ENCODE measurements at places on chromosomes 1 and 21.

DNA sequence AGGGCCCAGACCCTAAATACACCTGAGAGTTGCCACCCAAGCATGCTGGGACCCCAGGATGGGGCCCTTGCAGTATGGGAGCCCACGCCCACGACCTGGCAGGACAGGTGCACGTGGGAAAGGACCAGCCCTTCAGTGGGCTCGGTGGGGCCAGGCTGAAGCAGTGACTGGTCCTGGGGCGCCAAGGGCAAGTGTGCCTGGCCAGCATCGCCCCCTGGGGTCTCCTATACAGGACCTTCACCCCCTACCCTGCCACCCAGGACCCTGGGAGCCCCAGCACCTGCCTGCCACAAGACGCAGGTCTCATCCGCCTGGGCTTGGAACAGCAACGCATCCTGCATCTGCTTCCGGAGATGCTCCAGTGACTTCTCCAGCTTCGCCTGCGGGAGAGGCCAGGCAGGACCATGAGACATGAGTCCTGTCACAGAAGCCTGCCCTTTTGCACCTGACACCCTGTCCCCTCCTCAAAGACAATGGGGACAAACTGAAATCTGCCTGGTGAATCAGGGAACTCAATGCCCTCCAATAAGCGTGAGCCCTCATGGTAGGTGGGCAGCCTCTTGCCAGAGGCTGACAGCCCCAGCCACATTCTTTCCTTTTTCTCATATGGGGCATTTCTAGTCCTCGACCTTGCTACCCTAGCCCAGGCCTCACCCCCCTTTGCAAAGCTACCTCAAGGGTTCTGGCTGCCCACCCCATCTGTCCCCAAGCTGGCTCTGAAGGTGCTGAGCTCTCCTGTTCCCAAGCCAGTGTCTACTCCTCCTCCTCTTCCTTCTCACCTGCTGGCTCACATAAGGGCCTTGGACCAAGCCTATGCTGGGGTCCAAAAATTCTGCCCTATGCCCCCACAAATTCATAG is 4.6 kb downstream of the TRIM11 start:
- no peak for DNase-seq

DNA sequence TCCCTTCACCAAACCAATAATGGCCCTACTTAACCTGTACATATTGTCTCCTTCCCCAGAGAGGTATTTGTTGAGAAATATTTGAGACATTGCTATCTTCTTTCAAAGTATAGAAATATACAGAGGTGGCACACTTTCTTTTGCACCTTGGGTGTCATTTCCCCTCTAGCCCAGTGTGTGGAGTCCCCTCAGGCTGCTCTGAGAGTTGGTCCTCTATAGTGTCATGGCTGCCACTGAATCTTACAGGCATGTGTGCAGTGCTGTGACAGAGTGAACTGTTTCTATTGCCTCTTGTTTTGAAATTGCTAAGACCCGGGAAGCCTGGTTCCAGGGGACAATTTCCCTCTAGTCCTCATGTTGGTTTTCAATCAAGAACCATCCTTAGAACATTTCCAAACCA is 140.2 kb upstream of the KCNJ6 start:
- DNase-seq, result no peak

- DNase-seq, result peak; percentile 41
Measured at GRCh38 chr1:84122780-84123382, 21.2 kb upstream of the PRKACB start.

- DNase-seq, result no peak
Measured at GRCh38 chr1:178011864-178012503, 42.1 kb upstream of the SEC16B start.

DNA sequence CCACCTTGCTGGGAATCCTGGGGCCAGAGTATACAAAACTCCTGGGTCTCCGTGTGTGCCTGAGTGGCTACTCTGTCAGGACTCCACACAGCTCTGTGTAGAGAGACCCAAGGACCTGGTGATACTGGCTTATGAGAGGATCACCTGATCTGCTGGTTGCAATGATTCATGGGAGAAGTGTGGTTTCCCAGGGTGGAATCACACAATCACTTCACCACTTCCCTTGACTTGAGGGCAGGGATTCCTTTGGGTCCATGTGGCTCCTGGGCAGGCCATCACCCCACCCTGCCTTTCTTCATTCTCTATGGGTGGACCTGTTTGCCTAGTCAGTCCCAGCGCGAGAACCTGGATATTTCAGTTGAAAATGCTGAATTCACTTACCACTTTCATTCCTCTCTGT is 13.3 kb downstream of the PRSS38 start:
- DNase-seq, result no peak

- no peak for DNase-seq
Measured at GRCh38 chr1:231508497-231508896, 20.0 kb upstream of the TSNAX start.

- DNase-seq, result no peak
Measured at GRCh38 chr1:65165269-65165993, 17.4 kb downstream of the AK4 start.

GRCh38 chr1:23343221-23344110 is 618 bp downstream of the HNRNPR start:
- DNase-seq, result peak; percentile 56

- no peak for DNase-seq
Measured at GRCh38 chr1:16165073-16165364, 9.2 kb upstream of the EPHA2 start.

DNA sequence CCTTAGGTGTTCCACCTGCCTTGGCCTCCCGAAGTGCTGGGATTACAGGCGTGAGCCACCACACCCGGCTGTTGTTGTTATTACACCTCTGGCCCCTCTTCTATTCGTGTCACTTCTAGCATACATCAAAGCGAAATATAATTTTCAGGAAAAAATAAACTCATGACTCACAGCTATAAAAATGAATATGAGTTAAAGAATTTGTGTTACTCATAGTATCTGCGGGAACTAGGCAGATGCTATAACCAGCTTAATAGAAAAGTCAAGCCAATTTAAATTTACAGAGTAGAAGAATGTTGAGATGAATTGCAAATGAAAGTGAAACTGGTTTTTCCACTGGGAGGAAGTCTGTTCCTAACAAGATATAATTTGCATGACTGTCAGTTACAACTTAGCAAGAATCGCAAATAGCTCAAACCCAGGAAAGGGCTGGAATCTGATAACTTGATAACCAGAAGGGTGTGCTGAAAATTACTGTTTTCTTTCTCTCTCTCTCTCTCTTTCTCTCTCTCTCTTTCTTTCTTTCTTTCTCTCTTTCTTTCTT is 11.2 kb downstream of the OR2W3 start:
- no peak for DNase-seq

- no peak for DNase-seq
Measured at GRCh38 chr1:81967951-81968350, 167.2 kb downstream of the ADGRL2 start.

GRCh38 chr1:210264496-210265380 is 32.1 kb downstream of the SERTAD4 start:
- DNase-seq, result no peak

GRCh38 chr21:38257667-38258066 is 876 bp downstream of the KCNJ15 start:
- DNase-seq, result no peak

- no peak for DNase-seq
Measured at GRCh38 chr1:24903011-24903461, 27.0 kb downstream of the RUNX3 start.

DNA sequence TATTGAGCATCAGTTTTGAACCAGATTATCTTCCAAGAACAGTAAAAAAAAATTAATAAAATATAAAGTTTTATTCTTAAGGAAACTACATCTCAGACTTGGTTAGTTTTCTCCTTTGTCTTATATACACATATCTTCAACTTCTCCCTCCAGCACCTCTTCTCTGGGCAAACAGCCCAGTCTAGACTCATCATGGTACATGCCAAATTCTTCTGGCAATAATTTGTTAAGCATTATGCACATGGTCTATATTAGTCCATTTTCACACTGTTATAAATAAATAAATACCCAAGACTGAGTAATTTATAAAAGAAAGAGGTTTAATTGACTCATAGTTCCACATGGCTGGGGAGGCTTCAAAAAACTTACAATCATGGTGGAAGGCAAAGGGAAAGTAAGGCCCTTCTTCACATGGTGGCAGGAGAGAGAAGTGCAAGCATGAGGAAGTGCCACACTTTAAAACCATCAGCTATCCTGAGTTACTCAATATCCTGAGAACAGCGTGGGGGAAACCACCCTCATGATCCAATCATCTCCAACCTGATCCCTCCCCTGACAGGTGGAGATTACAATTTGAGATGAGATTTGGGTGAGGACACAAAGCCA is 108.7 kb upstream of the RNPC3 start:
- DNase-seq, result no peak

DNA sequence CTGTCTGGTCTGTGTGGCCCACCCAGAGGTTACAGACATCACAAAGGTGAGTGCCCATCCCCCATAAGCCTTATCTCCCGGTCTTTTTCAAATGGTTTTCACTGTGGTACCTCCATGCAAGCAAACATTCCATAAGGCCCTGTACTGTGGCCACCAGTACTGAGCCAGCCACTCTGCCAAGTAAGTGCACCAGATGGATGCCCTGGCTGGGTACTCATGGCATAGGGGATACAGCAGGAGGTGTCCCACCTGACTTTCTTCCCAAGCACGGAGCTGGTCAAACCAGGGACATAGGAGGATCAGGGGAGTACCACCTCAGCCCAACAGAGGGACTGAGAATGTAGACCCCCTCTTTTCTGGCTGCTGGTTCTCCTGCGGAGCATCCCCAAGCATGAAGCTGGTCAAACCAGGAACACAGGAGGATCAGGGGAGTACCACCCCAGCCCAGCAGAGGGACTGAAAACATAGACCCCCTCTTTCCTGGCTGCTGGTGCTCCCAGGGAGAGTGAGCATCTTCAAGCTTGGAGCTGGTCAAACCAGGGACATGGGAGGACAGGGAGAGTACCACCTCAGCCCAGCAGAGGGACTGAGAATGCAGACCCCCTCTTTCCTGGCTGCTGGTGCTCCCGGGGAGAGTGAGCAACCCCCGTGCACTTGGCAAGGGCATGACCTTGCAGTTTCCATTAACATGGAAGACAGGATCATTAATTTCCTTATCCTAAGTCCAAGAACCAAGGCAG is 81.8 kb upstream of the KLHDC7A start:
- no peak for DNase-seq

DNA sequence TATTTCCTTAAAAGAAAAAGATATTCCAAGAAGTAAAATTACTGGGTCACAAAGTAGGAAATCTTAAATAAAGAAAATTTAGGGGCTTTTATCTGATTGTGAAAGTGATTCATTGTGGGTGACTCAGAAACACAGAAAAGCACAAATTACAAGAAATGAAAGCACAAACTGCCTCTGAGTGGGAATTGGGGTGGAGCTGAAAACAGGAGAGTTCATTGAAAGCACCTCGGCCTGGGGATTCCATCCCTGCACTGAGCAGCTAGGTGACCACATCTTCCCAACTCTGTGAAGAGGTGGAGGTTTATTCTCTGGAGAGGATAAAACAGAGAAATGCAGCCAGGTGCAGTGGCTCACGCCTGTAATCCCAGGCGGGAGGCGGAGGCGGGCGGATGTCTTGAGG is 7.4 kb downstream of the GJA4 start:
- no peak for DNase-seq

GRCh38 chr1:2546515-2547209 is 9.5 kb upstream of the TNFRSF14 start:
- peak; percentile 65 for DNase-seq

DNA sequence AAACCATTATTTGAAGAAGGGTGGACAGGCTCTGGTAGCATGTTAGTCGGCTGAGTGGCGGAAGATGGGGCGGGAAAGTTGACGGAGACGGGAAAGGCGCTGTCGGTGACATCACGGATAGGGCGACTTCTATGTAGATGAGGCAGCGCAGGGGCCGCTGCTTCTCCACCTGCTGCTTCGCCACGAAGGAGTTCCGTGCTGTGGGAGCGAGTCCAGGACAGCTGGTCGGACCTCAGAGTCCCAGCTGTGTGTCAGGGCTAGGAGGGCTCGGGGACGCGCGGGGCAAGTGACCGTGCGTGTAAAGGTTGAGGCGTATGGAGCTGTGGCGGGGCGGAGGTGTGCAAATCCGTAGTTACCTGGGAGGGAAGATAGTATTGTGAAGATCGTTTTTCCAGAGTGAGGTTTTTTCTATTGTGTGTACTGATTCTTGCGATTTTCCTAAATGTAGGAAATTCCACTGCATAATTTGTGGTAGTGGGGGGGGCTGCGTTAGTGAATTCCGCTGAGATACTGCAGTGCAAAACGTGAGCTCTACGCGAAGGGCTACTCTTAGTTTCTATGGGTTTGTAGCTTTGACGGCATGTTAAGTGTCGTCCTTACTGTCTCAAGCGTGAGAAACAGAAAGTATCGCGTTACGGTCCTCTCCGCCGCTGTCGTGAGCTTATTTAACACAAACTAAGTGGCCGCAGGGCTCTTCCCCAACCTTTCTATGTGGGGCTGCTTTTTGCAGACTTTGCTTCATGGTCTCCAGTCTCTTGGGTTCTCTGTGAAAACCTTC is 111.2 kb upstream of the NBPF11 start:
- DNase-seq, result peak; percentile 48

GRCh38 chr1:220894025-220894923 is 15.0 kb downstream of the HLX start:
- DNase-seq, result no peak

- no peak for DNase-seq
Measured at GRCh38 chr1:36829066-36829465, 205.2 kb downstream of the GRIK3 start.

- peak; percentile 35 for DNase-seq
Measured at GRCh38 chr21:45998871-45999580, 17.5 kb downstream of the COL6A1 start.

GRCh38 chr21:45209046-45209445 is 78.6 kb downstream of the POFUT2 start:
- no peak for DNase-seq

DNA sequence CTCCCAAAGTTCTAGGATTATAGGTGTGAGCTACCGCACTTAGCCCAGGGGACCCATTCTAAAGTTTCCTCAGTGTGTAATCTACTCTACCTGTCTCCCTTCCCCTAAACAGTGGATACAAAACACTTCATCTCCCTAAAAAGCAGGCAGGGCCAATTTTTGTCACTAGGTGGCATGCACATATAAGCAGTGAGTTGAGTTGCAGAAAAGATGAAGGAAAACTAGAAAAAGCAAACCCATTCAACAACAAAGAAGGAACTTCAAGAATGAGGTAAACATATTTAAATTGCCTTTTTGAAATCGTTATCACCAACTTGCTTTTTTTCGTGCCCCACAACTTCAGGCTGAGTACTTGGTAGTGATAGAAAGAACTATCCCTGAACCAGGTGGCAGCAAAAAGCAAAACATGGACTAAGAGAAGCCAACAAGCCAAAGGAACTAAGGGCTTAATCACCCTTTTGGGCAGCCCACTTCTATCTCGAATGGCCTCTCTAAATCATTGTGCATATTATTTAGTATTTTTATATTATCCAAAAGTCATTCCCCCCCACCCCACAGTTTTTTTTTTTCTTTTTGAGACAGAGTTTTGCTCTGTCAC is 19.7 kb upstream of the ALDH9A1 start:
- no peak for DNase-seq

DNA sequence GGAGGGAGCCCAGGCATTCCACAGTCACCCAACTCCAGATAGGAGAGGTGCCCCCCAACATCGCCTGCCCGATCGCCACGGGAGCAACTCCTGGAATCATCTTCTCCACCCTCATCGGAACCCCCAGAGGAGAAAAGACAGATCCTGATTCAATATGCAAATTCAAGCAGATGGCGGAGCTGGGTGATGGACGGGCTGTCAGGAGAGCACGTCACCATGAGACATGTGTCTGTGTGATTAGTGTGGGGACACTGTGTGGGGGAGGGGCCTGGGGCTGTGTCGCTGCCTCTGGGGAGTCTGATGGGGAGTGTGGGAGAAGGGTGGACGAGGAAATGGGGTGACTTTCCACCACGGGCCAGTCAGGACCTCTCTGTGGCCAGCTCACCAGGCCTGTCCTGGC is 90.2 kb upstream of the CSF3R start:
- DNase-seq, result no peak

- no peak for DNase-seq
Measured at GRCh38 chr1:27166351-27166802, 11.5 kb upstream of the SLC9A1 start.

GRCh38 chr1:226370144-226370923 is 37.6 kb downstream of the PARP1 start:
- DNase-seq, result no peak
